ENCODE measurements at places on chromosomes 13 and 19.

DNA sequence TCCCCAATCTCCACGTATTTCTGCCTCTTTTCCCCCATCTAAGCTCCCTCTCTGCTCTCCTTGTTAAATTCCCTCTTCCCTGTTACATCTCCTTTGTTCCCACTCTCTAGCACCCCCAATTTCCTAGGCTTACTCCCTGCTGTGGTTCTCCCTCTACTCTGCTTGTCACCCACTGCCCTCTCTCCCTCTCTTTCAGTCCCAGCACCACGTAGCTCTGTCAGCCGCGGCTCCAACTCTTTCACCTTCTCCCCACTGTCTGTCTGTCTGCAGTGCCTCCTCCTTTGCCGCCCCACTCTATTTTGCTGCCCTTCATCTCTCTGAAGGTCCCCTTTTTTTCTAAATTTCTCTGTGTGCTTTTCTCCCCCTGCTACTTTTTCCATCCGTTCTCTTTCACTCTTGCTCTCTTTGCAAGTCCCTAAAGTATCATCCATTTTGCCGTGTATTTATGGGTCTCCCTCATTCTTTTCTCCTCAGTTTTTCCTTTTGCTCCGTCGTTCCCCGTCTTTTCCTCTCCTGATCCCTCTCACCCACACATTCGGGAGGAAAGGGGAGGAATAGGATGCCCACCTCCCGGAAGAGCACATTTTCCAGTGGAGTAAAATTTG, 937 bp downstream of the ZNF841 start:
- DNase-seq: no peak

GRCh38 chr19:34269081-34269480, 14.7 kb downstream of the GARRE1 start:
- no peak for DNase-seq

- no peak for DNase-seq
Observed at GRCh38 chr13:113620036-113620796, 35.7 kb downstream of the TFDP1 start.

GRCh38 chr13:41627425-41627824, 170.1 kb downstream of the RGCC start:
- no peak for DNase-seq

DNA sequence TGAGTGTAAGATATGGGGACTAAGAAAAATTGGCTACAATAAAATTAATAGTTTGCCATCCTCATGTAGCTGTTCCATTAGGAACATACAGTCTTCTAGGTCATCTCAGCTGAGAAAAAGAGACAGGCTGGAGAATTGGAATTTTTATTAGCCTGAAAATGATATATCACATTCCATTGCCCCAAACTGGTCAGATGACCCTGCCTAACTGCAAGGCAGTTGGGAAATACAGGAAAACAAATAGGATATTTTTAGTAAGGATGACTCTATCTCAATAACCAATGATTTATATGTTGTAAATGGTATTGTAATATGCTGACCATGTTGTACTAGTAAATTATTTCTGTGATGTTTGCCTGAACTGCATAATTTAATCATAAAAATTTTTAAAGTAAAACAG, 673.8 kb downstream of the PCDH9 start:
- no peak for DNase-seq

All from NCI-H748 treated with DMSO at 0.1 percent for 48 hours (cell line).